ENCODE measurements at places on chromosomes 4 and X.

DNA sequence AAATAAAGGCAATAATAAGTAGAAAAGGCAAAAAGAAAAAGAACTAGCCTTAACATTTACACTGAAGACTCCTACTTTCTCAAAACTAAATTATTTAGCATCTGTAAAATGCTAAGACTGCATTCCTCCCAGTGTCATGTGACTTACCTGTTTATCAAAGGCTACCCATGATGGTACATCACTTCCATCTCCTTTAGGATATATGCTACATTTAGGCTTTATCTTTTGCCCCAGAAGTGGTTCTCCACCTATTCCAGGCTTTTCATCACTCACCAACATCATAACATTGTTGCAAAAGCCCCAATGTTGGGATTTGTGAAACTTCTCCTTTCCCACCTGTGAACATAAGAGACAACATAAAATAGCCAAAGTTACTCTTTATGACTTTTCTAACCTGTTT lies 31.1 kb downstream of the EFHC2 start:
- DNase-seq: no peak

DNA sequence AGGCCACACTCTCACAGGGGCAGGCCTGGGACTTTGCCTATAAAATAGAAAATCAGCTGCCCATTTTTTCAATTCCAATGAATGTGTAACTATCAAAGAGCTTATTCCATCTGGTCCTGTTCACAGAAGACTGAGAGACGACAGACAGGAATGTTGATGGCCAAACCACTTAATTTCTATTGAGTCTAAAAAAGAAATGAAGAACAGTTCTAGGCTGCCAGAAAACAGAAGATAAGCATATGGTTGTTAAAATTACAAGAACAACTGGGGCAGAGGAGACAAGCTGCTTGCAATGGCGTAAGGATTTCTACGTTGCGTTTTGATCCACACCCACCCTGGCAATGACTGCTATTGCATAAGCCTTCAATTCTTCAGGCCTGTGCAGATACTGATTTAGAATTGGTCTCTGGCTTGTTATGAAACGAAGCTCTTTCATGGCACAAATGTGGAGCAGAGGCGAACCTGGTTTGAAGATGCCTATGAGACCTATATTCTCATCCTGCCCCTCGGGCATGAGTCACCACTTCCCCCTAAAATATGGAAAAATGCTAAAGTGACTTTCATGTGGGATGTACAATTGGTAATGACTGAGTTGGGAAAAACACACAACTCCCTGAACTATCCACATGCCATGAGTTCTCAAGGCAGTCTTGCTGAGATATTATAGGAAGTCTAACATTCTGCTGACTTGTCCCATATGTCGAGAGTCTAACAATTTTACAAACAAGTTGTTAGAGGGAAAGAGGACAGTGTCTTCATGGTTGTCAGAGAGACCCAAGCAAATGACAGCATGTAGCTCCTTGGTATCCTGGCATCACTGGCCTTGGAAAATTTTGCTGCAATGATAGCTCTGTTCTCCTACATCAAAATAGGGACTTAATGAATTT lies 37.9 kb upstream of the SORBS2 start:
- DNase-seq: no peak

- DNase-seq: no peak
Observed at GRCh38 chr4:184335520-184335919, 117.8 kb upstream of the ENPP6 start.

DNA sequence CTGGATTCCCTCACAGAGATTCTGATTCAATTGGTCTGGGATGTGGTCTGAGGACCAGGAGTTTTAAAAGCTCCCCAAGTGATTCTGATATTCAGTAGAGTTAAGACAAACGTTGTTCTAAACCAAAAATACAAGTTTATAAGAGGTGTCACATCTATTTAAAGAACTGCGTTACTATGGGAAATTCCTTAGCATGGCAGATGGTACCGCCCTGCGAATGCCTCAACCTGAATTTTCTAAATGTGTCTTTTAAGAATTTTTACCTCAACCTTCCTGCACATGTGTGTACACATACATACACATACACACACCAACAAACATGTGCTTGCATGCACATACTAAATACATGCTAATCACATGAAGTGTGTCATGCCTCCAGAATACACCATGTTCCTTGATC lies 328.9 kb upstream of the TAPT1 start:
- no peak for DNase-seq

DNA sequence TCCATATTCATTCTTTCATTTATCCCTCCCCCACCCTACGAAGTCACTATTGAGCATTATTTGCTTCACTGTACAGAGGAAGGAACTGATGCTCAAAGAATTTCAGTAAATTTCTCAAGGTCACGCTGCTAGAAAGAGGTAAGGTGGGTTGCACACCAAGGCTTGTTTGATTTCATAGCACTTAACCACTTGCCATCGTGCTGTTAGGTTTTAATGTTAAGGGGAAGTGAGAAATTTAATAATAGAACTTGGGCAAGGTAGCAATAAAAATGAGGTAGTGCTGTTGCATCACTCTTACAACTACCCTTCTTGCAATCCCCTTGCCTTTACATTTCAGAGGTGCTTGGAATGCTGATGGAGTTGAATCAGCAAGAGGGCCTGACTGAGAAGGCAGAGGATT lies 343.1 kb downstream of the MID1IP1 start:
- no peak for DNase-seq

GRCh38 chr4:133145241-133145640 lies 3.9 kb upstream of the PCDH10 start:
- no peak for DNase-seq

GRCh38 chrX:129939986-129940385 lies 34.0 kb downstream of the UTP14A start:
- no peak for DNase-seq

DNA sequence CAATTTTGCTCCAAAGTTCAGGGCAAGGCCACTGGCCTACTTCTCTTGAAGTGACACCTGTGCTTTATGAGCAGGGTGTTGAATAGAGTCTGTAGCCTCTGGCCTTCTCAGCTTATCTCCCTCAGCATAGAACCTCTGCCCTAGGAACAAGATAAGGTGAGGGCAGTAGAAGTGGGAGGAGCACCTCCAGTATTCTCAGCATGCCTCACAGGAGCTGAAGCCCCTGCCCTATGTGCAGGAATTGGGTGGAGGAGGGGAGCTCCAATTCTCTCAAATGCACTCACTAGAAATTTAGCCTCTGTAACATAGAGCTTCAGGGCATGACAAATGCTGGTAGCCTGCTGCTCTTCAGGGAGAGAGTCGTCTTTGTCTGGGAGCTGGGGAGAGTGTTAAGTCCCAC lies 479.3 kb downstream of the IL1RAPL1 start:
- no peak for DNase-seq

DNA sequence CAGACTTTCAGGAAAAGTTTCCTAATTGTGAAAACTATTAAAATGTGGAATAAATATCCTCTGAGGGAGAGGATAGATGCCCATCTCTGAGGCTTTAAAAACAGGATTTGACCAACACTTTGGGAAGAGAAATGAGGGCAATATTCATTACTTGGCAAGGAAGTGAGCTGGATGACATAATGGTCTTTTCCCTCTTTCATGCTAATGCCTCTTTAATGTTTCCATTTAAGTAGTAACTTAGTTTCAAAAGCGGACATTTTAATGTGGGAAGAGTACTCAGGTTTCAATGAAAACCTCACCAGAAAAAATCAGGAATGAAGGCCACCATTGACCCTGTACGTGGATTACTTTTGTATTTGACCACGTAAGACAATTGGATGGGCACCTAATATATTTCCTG lies 503.3 kb downstream of the ANKRD50 start:
- DNase-seq: no peak

GRCh38 chrX:41556958-41557357 lies 109.8 kb downstream of the NYX start:
- DNase-seq: no peak

DNA sequence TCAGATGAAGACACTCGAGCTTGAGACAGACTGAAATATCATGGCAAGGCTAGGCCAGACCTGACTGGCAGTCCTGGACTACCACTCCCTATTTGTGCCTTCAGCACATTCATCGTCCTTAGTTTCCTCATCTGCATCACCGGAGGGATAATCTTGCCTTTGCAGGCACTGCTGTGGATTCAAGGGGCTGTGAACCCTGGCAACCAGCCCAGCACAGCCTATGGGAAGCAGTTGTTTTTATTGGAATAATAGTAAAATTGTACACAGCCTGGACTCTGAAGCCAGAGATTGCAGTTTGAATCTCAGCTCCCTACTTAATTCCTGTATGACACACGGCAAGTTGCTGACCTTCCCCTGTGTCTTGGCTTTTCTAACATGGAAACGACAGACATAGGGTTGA lies 161.0 kb downstream of the NSUN7 start:
- DNase-seq: no peak

DNA sequence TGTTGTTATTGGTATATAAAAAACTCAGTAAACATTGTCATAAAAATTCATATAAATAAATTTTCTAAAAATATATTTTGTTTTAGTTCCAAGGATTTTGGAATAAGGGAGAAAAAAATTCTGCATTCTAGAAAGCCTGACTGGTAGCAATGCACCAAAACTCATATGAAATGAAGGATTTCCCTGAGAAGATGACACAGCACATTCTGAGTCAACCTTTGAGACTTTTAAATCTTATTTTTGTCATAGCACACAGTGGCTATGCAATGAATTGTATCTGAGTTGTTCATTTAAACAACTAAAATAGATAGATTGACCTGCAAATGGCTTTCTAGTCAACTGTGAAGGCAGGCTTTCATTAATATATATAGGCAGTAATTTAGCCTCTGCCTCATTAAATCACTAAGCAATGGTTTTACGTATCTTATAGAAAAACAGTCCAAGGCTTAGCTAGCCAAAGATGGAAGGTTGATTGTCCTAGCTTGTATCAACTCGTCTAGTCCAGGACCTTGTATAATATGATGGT lies 239.1 kb upstream of the NEIL3 start:
- no peak for DNase-seq

GRCh38 chr4:109959195-109959594 lies 46.5 kb downstream of the EGF start:
- DNase-seq: no peak

GRCh38 chr4:1843852-1844251 lies 12.1 kb downstream of the LETM1 start:
- no peak for DNase-seq

GRCh38 chr4:26803211-26803861 lies 57.3 kb upstream of the STIM2 start:
- DNase-seq: no peak

DNA sequence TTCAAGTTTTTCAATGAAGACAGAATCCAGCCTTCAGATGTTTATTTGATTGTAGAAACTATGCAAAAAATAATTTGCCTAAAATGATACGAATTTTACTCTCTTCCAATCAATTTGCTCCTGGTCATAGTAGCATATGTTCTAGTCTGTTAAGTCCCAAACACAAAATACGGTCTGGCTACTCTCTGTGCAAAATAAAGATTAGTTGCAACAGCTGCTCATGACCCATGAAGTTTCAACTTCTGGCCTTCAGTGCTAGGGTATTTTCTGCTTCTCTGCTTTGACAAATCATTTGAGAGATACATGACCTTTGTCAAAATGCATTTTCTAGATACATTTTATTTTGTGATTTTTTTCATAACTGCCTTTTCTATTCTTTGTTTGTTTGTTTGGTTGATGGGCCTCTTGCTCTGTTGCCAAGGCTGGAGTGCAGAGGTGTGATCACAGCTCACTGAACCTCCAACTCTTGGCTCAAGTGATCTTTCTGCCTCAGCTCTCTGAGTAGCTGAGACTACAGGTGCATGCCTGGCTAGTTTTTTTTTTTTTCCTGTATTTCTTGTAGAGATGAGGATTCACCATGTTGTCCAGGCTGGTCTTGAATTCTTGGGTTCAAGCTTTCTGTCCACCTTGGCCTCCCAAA lies 55.2 kb downstream of the TACR3 start:
- DNase-seq: no peak

DNA sequence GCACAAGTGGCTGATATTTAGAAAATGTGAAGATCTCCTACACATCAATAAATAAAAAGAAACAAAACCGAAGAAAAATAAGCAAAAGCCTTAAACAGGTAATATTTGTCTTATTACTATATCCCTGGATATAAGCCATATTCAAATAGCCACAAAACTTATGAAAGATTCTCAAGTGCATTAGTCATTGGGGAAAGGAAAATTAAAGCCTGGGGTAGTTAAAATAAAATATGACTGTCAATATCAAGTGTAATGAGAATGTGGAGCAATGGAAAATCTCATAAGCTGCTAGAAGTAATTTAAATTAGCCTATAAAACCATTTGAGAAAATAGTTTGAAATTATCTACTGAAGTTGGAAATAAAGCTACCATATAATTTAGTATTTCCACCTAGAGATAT lies 399.9 kb downstream of the GASK1B start:
- no peak for DNase-seq

GRCh38 chr4:42673082-42673425 lies 16.1 kb upstream of the ATP8A1 start:
- no peak for DNase-seq

- no peak for DNase-seq
Observed at GRCh38 chr4:119580293-119580692, 48.3 kb downstream of the PDE5A start.

DNA sequence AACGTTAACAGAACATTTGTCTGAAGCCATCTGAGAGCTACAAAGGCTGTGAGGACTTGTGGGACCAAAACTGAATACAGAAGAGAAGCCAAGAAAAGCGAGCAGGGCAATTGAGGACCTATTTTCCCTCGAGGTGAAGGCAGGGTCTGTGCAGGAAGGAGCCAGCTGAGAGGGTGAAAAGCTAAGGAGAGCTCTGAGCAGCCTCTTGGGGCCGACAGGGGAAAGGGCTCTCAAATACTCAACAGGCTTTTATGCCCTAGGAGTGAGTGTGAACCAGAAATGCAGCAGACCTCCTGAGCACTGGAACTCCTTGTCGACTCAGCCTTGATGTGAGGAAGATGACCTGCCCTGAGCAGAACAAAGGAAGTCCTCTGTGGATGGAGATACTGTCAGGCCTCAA lies 54.2 kb downstream of the C4orf50 start:
- DNase-seq: no peak

- no peak for DNase-seq
Observed at GRCh38 chr4:102268355-102268754, 76.9 kb downstream of the SLC39A8 start.

- DNase-seq: no peak
Observed at GRCh38 chrX:114462266-114462665, 121.6 kb upstream of the HTR2C start.

GRCh38 chrX:65582450-65583082 lies 48.0 kb upstream of the LAS1L start:
- no peak for DNase-seq

DNA sequence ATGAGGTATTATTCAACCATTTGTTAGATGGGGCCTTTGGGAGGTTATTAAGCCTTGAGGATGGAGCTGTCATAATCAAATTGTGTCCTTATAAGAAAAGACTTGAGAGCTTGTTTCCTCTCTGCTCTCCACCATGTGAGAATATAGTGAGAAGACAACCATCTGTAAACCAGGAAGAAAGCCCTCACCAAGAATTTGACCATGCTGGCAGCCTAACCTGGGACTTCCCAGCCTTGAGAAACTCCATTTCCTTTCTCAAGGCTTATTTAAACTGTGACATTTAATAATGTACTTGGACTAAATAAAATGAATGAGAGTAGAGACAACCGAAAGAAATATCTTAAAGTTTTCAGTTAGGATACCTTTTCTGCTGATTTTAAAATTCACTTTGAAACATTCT lies 83.7 kb upstream of the GC start:
- DNase-seq: no peak

All from AG04450 (cell line).